Left cardiac atrium (tissue), 4 donors: ENCODE measurements at places on chromosomes 2 and 18. TPM values are rescaled to one million over a fixed set of nuclear protein-coding genes. Genes with fewer than 3 reads are reported as not detected.

DNA sequence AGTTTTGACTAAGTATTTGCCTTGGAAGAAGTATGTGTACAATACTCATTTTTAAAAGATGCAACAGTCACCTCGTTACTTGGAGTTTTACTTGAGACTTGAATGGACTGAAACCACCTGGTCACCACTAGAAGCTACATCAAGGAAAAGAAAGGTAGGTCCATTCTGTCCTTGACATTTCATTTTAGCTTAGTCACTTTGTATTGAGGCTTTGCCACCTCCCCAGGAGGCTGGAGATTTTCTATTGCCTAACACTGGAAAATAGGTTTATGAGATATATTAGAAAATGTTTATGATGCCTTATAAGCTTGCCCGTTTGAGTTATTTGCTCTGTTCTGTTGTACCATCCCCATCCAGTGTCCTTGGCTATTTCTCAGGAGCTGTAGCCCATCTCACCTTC is 107.9 kb upstream of the ETAA1 start:
- no peak for DNase-seq

DNA sequence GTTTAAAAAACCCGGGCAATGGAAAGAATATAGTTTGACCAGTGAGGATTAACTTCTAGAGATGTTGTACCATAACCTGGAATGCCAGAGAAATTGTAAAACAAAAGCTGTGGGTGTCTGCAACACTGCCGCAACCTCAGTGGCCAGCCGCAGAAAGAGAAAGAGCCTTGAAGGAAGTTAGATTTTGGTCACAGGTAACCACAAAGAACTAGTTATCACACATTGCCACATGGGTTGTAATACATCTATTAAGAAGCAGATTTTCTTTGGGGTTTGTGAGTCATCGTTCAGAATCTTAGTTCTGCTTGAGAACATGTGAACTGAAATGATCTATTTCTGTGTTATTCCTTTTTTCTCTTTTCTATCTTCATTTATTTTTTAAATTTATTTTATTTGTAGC is 222.9 kb upstream of the AGAP1 start:
- DNase-seq, result no peak

DNA sequence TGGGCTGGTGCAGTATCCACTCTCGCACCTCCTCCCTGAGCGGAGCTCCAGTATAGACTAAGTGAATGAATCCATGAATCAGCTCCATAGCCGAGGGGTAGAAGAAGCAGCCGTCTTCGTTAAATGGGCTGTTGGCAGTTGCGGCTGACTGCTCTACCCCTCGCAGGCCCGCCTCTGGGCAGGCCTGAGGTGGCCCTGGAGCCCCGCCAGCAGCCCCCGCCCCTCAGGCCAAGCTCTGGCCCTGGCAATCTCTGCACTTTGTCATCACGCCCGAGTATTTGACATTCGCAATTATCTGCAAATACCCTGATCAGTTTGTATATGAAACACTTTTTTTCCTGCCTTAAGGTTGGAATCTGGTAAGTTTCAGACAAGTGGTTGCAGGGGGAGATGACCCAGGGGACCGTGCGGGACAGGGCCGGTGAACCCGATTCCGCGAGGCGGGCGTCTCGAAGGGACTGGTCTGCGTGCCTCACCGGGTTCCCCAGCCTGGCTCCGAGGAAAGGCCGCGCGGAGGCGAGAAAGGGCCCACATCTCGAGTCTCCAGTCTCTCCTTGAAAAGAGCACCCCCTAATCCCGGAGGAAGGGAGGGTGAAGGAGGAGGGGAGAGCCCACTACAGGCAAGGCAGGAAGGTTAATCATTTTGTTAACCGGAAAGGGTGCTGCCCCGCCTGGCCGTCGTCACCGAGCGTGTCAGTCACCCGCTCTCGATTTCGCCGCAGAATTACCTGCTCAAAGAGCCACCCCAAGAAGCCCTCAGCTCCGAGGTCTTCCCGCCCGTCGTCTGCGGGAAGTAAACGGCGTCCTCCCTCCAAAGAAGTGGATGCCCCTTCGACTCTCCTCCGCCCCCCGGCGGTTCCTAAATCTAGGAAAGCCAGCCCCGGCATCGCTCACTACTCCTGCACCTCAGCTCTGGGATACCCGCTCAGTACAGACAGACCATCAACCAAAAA is 11.1 kb upstream of the SATB2 start:
- no peak for DNase-seq

The SLC9A2 gene
- total RNA-seq, result not detected

The IL1RN gene
- total RNA-seq, result 0.60 TPM

GRCh38 chr2:122236152-122236874 is 480.9 kb downstream of the TSN start:
- DNase-seq, result no peak

The SP9 gene
- total RNA-seq, result not detected

GRCh38 chr18:9474108-9474982 is 968 bp upstream of the RALBP1 start:
- DNase-seq, result peak; percentile 89

The ACMSD gene
- total RNA-seq, result not detected

- DNase-seq, result no peak
These were observed 46.1 kb upstream of the PKDCC start for GRCh38 chr2:42001711-42002201.

DNA sequence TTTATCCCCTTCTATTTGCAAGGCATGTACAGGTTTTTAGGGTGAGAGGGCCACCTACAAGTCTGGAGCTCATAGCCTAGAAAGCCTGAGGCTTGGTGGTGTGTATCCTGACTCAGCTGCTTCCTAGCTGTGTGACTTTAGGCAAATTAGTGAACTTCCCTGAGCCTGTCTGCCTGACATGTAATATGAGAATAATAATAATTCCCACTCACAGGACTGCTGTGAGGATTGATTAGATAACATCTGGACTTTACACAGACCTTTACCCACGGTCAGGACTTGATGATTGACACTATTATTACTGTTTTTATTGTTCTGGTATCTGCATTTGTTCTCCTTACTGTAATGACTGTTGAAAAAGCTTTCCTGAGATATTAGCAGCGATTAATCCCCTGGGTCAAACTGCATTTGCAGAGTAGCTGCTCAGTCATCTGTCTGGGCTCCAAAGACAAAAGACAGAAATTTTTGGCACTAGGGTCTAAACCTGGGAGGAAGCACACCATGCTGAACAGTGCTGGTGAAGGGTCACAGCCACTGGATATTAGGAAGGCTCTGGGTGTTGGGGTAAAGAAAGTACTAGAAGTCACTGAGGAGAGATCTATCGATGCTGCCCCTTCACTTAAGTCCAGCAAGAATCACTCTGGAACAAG is 276.5 kb upstream of the FN1 start:
- no peak for DNase-seq

DNA sequence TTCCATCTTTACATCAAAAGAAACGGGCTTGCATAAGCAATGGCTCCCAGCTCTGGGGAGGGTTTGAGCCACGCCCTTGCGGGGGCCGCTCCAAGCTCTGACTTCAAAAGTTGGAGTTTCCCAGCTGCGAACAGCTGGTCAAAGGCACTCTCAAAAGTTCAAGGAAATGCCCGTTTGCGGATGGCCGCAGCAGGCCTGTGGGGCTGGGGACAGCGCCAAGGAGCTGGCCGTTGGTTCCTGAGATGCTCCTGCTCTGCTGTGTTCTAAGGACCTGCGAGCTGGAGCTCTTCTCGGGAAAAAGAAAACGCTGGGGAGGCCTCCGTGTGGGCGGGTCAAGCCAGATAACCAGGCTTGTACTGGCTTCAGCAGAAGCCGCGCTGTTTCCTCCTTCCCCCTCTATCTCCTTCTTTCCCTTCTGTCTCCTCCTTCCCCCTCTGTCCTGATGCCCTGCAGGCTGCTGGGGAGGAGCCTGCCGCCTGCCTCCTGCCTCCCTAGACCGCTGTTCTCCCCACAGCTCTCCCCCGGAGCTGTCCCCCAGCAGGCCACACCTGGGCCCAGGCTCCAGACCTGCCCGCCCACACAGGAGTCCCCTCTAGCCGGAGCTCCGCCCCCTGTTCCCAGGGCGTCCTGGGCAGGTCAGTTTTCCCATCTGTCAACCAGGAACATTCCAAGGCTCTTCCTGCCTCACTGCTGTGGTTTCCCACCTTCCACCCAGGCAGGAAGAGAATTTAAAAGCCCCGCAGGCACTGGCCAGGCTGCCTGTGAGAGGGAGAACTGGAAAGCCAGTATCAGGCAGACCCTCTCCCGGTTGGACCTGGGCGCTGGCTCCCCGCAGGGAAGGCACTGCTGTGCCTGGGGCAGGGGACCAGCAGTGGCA is 14.1 kb downstream of the KLF11 start:
- DNase-seq, result peak; percentile 81

DNA sequence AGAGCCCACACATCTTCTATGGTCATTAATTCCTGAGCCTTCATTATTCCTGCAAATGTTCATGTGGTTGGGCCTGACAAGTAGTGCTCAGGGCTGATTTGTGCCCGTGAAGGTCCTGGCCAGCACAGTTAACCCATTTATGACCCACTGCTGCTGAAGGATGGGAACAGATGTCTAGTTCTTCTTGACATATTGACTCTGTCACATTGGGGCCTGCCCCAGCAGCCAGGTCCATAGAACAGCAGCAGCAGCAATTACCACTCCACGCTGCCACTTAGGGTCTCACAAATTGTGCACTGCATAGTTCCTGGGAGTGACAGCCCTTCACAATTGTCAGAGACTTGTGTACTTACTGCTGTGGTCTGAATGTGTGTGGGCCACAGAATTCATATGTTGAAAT is 442.3 kb upstream of the RGPD4 start:
- no peak for DNase-seq

DNA sequence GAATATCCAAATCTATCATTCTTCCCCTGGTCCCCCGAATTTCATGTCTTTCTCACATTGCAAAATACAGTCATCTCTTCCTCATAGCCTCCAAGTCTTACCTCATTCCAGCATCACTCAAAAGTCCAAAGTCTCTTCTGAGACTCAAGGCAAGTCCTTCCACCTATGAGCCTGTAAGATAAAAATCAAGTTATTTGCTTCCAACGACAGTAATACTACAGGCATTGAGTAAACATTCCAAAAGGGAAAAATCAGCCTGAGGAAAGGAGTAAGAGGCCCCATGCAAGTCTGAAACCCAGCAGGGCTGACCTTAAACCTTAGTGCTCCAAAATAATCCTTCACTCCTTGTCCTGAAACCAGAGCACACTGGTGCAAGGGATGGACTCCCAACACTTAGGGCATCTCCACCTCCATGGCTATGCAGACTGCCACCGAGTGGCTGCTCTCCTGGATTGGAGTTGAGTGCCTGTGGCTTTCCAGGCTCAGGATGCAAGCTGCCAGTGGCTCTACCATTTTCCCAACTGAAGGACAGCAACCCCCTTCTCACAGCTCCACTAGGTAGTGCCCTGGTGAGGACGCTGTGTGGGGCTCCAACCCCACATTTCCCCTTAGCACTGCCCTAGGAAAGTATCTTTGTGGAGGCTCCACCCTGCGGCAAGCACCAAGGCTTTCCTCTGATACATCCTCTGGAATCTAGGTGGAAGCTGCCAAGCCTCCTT is 16.3 kb downstream of the DTNA start:
- no peak for DNase-seq

DNA sequence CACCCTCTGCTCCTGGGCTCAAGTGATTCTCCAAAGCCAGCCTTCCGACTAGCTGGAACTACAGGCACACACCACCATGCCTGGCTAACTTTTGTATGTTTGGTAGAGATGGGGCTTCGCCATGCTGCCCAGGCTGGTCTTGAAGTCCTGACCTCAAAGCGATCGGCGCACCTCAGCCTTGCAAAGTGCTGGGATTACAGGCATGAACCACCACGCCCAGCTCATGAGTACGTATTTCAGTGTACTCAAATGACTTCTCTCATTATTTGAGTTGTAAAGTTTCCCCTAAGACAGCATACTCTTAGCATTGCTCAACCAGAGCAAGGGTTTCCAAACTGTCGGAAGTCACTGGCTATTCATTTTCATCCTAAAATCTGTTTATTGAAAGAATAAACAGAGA is 40.3 kb downstream of the IMPA2 start:
- no peak for DNase-seq

DNA sequence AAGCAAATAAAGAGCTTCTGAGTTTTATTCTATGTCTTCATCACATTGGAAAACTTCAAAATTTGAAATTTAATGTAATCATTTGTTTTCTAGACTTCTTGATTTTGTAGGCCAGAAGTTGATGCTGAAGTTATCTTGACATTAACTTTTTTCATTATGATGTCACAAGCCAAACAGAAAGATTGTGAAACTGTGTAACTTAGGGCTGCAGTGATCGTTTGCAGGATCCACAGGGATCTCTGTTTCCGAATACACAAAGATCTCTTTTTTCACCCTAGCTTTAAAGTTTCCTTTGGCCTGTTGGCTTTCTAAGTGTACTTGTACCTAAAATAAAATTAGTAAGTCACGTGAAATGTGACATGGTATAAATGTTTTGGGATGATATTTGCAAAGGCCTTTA is 594.9 kb upstream of the CDH2 start:
- no peak for DNase-seq

- no peak for DNase-seq
These were observed 437.1 kb downstream of the DCDC2C start for GRCh38 chr2:4140281-4140970.

- DNase-seq, result no peak
These were observed 428.9 kb upstream of the SOX11 start for GRCh38 chr2:5263291-5263690.

The COL4A4 gene
- total RNA-seq, result 18.7 TPM

DNA sequence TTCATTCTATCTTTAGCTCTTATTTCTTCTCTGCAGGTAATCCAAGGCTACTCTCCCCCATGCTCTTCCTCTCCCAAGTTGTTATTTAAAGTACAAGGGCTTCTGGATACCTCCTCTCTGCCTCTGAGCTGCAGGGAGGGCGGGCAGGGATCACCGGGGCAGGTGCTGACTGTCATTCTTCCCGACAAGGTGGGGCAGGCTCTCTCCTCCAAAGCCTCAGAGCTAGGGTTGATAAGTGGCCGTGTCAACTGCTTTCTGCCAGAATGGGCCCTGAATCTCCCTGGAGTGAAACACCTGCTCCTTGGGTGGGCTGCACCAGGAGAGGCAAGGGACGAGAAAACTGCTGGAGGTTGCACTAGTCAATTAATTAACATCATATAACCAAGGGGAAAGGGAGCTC is 250.3 kb downstream of the SLC4A3 start:
- DNase-seq, result no peak

DNA sequence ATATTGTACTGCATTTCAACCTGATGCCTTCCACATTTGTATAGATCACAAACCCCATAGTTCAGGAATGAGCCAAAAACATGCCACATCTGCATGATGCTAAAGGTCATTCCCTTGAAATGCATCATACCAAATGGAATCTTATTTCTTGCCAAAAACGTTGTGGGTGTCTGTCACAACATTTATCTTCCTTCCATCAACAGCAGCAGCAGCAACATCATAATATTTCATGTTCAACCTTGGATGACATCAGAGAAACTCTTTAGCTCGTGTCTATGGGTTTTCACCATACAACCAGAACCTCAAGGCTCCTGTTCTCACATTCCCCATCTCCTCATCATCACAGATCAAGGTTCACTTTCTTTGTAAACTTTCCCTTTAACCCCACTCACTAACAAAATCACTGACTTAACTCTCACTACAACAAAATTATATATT is 221.3 kb upstream of the CTAGE1 start:
- DNase-seq, result no peak

DNA sequence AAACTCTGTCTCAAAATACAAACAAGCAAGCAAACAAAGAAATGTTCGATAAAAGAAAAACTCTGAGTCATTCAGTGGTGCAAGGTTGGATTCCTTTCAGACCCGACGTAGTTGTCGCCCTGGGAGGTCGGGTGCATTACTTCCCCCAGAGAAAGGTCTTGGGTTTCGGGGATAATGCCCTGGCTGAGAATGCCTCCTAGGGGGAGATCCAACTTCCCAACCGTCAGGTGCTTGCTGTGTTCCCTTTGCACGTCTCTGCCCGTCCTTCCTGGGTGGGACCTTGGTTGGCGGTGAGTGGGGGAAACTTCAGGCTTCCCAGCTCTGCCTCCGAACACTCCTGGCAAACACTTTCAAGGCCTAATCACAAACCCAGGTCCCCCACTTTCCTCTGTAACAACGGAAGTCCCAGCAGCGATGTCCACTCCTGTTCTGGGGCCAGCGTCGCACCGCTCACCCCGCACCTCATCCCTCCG is 609 bp downstream of the TPGS2 start:
- no peak for DNase-seq
